CD4-positive, alpha-beta T cell treated with Interleukin-4 for 4 hours (primary cell): ENCODE measurements at places on chromosomes 2 and 18.

DNA sequence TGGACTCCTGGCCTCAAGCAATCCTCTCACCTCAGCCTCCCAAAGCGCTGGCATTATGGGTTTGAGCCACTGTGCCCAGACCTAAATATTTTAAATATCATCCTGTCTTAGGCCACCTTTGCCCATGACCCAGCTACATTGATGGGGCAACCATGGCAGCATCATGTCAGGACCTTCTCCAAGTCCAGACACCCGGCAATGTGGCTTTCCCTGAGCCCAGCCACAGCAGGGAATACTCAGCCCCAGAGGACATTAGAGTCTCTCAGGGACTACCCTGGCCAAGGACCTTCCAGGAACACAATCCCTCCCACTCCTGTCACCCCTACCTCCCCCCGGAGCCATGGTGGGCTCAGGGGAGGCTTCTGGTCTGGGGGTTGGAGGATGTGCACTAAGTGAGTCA, 72.8 kb downstream of the SMAD7 start:
- no peak for DNase-seq

- DNase-seq = no peak
These were observed 28.5 kb downstream of the MAL start for GRCh38 chr2:95054016-95054415.

GRCh38 chr2:19059076-19059475, 299.3 kb downstream of the OSR1 start:
- DNase-seq = no peak

DNA sequence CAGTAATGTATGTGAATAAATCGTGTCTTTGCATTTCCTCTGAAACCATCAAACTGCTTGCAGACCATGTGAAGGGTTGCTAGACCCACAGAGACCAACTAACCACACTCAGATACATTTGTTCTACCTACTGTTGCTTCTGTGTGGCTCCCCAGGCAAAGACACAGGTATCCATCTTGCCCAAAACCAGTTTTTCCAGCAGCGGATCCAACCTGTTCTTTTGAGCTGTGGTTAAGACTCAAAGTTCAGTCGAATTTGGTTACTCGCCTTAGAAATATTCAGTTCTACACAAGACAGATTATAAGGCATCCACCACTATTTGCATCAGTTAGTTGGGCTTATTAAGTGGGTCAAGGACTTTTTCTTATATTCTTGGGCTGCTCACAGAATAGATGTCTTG, 276.2 kb upstream of the EPHA4 start:
- no peak for DNase-seq

DNA sequence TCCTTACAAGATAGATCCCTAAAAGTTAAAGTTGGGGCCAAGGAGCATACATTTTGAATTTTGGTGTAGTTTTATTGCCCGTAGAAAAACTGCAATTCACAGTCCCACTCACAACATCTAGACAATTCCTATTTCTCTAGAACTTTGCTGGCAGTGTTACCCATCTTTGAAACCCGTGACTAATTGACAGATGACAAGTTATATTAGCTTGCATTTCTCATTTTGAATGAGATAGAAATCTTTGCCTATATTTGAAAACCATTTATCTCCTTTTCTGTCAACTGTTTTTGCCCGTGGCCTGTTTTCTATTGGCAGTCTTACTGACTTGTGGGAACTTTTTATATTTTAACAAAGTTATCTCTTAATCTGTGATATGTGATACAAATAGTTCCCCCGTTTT, 50.0 kb downstream of the OXER1 start:
- DNase-seq = no peak
